ENCODE measurements at places on chromosomes 3 and 15.

- DNase-seq = no peak
Observed at GRCh38 chr3:195885036-195885891, 23.1 kb downstream of the TNK2 start.

GRCh38 chr15:31503256-31503655 is 176.6 kb downstream of the KLF13 start:
- no peak for DNase-seq

- DNase-seq = no peak
Observed at GRCh38 chr3:26049951-26050350, 260.1 kb downstream of the OXSM start.

- peak; percentile 20 for DNase-seq
Observed at GRCh38 chr3:15206662-15207576, 873 bp downstream of the CAPN7 start.

- no peak for DNase-seq
Observed at GRCh38 chr15:96412906-96413231, 82.4 kb downstream of the NR2F2 start.

GRCh38 chr3:129182390-129183185 is 1.1 kb downstream of the CNBP start:
- no peak for DNase-seq

DNA sequence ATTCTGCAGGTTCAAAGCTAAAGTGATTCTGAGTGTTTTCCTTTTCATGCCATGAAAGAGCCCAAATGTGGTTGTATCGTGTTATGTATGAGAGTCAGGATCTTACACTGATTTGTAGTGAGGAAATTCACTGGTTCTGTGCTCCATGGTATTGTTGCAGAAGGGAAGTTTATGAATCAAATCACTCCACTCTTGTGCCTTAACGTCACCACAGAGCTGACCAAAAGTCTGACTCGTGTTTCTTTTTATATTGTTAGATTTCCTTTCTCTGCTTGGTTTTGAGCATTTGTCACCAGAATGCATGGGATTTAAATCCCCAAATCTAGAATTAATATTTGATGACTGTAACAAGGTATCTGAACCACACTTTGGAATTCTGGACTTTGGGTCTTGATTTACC is 29.1 kb upstream of the SLC30A4 start:
- no peak for DNase-seq

GRCh38 chr15:51097553-51098330 is 3.0 kb upstream of the TNFAIP8L3 start:
- no peak for DNase-seq

GRCh38 chr3:109316162-109316730 is at the start of gene DPPA2:
Gene DPPA2, minus strand, starts transcription at chr3:109316517. Its CDS starts 1,975 bp downstream, at chr3:109314542.
- no peak for DNase-seq

GRCh38 chr3:39094851-39095677 is 12.4 kb downstream of the GORASP1 start:
- DNase-seq = no peak

GRCh38 chr3:195071011-195071728 is 199.8 kb downstream of the XXYLT1 start:
- DNase-seq = no peak

DNA sequence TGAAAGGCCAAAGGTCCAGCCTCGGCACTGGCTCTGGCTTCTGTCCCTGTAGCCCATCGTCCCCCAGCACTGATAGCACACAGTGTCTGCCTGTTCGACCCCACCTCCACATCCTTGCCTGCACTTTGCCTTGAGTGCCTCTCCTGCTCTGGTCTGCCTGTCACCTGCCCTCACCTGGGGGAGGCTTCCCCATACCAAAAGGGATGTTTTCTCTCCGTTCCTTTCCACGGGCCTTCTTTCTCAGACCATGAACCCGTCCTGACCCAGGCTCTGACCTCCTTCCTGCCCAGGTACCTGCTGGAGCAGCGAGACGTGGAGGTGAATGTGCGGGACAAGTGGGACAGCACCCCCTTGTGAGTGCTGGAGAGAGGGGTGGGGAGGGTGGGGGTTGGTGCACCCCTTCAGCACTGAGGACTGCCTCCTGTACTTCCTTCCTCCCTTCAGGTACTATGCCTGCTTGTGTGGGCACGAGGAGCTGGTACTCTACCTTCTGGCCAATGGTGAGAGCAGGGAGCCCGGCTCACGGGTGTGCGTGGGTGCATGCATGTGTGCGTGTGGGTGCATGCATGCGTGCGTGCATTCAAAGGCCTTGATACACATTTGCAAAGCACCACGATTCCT is 1.5 kb downstream of the ABTB1 start:
- peak; percentile 34 for DNase-seq

- DNase-seq = peak; percentile 31
Observed at GRCh38 chr3:17894434-17895060, 152.1 kb upstream of the TBC1D5 start.

DNA sequence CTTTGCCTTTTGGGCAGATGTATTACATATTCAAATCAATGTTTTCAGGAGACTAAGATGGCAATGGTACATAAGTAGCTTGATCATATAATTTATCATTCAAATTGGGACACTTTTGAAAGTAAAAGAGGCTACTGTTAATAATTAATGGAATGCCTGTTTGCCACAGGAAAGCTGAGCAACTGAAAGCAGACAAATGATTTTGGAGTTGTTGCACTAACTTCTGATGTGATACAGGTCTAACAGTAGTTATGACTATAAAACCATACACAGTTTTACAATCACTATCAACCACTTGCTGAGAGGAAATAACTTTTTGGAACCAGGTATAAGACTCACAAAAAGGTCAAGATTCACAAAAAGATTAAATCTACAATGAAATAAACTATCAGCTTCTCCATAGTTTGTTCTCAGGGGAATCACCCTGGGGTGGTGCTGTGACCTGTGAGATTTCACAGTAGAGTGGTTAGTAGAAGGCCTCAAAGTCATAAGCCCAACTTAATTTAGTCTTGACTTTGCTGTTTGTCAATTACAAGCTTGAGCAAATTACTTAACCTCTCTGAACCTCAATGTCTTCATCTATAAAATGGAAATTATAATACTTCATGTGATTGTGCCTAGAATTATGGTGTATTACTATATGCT is 42.7 kb downstream of the HHLA2 start:
- DNase-seq = no peak

DNA sequence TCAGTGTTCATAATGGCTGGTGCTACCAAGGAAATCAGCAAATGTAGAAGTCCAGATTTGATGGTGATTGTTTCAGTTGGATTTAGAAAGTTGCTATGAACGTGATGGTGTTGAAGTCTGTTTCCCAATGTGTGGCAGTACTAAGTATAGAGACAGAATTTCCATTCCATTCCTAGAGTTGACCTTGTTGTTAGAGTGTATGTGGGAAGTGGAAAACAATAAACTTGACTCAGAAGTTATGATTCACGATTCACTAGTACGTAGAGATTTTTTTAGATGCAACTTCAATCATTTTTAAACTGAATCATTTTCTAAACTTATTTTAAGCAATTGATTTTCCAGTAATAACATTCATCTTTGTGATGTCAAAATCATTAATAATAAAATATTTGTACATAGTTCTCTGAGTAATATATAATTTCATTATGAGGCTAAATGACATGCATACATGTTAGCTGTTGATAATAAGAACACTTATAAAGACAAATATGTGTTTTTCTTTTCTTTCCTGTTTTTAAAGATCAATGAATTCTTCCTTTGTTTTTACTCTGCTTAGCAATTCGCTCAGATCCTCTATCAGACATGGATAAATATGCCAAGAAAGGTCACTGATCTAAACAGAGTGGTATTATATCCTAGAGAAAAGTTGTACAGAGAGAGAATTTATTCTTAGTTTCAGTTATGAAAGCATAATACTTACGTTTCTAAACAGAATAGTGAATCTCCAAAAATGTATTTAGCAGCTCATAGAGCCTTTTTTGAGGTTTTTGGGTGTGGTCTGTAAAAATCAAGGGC is 108.8 kb upstream of the GPR149 start:
- no peak for DNase-seq

- no peak for DNase-seq
Observed at GRCh38 chr3:23991683-23992628, 46.9 kb downstream of the NR1D2 start.

DNA sequence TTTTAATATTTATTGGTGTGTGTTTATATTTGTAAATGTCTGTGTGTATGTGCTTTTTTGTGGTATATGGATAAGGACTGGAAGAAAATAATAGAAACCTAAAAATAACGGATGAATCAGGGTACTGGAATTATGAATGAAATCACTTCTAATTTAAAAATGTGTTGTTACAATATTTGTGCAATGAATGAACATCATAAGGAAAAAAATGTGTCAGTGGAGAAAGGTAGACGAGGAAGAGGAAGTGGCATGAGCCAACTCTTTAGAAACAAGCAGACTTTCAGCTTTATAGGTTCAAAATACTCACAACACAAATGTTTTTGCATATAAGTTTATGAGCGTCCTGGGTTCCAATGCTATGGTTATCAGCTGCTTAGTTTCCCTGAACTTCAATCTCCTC is 59.4 kb downstream of the SOX2 start:
- no peak for DNase-seq

DNA sequence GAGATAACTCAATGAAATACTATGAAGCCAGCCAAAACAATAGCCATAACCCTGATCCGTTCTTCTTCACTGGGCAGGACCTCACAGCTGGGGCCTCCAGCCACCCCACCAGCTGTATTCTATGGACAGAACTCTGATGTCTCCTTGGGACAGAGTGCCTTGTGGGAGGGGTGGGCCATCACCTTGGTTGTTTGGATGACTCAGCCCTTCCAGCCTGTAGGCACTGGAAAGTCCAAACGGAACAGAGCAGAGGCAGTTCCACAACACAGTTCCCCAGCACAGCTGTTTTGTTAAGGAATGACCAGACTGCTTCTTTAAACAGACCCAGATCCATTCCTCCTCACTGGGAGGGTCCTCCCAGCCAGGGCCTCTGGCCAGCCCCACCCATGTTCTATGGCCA is 31.9 kb upstream of the ZBED2 start:
- DNase-seq = no peak

GRCh38 chr3:113769551-113769950 is 22.7 kb downstream of the ATP6V1A start:
- no peak for DNase-seq

GRCh38 chr3:71078723-71079525 is 504.6 kb downstream of the FOXP1 start:
- peak; percentile 31 for DNase-seq

Data from CD4-positive, alpha-beta T cell treated with Interleukin-6 for 4 hours (primary cell).